ENCODE measurements at places on chromosomes 2 and 18.
A peak's percentile ranks its signal among the peaks of the same experiment; 100 is the strongest.

- no peak for DNase-seq
These were observed 34.4 kb downstream of the CYP27C1 start for GRCh38 chr2:127185705-127186104.

DNA sequence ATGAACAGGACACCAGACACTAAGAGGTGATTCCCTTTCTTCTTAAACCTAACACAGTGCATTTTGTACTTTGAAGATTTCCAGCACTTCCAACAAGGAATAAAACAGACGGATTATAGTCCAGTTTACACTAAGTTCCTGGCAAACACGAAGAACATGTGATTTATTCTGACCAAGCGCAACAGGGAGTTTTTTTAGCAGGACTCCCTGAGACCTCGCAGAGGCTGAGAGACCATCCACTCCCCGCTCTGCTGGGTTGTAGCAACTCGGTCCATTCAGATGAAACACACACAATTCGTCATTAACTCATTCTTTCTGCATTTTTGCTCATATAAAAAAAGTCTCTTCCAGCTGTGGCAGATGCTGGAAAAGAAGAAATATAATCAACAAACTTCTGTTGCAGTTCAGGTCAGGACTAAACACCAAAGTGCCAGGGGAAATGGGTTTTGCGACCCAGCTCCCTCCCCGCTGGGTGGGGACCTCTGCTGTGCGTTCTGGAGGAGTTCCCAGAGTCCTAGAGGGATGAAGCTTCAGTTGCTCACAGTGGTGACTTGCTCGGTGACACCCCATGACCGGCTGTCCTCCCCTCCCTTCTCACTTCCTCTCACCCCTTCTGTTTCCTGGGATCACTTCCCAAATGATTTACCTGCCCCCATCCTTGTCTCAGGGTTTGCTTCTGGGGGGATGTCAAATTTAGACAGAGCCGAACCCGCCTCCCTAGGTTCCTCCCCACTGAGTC is 52.5 kb downstream of the KCNF1 start:
- no peak for DNase-seq

GRCh38 chr2:9200633-9201015 is 6.0 kb upstream of the ASAP2 start:
- DNase-seq: no peak

DNA sequence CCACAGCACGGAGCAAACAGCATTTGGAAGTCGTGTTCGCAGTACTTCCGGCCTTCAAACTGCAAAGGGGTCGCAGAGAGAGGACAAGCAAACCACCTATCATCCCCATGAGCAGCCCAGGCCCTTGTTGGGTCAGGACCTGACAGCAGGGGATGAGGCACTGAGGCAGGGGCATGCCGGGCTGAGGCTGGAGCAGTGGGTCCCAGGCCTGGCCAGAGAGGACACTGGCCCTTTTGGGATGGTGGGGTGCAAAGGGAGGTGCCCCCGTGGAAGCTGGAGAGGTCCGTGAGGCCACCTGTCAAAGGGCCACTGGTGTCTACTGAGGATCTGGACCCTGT is 8.9 kb downstream of the GPR17 start:
- no peak for DNase-seq

DNA sequence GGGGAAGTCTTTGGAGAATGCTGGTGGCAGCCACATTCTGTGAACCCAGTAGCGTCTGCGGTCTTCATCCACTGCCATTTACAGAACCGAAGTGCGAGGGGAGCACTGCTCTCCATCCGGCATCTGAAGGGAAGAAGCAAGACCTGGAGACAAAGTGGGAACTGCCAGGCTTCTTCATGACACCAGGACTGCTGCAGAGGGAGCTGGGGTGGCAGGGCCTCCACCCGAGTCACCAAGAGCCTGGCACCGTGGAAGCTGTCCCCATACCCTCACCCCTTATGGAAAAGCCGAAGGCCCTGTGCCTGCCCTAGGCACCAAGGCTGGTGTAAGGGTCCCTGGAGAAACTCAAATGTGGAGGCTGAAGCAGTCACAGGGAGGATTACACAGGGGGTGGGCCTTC is 79.8 kb downstream of the CIB4 start:
- DNase-seq: no peak

GRCh38 chr18:63753676-63754075 is 21.5 kb upstream of the SERPINB7 start:
- no peak for DNase-seq

GRCh38 chr2:99876956-99877355 is 265.4 kb downstream of the AFF3 start:
- DNase-seq: no peak

DNA sequence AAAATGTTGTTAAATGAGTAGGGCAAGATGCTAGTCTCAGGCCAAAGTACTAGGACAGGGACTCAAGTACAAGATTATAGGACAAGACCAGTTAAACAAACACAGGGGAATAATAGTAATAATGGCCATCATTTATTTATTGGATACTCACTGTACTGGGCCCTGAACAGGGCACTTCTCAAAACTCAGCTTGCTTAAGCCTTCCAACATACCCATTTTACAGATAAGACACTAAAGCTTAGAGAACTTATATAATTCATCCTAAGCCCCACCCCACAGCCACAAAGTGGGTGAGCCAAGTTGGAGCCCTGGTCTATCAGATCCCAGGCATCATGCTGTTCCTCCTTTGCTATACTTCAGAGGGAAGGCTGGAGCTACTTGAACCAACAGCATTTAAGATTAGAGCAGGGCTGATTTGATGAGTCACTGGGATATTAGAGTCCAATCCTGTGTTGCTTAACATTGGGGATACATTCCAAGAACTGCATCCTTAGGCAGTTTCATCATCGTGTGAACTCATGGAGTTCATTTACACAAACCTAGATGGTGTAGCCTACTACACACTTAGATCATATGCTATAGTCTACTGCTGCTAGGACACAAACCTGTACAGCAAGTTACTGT is 153.6 kb downstream of the MTCL1 start:
- no peak for DNase-seq

- no peak for DNase-seq
These were observed 29.2 kb downstream of the SLC66A2 start for GRCh38 chr18:79921984-79922965.

DNA sequence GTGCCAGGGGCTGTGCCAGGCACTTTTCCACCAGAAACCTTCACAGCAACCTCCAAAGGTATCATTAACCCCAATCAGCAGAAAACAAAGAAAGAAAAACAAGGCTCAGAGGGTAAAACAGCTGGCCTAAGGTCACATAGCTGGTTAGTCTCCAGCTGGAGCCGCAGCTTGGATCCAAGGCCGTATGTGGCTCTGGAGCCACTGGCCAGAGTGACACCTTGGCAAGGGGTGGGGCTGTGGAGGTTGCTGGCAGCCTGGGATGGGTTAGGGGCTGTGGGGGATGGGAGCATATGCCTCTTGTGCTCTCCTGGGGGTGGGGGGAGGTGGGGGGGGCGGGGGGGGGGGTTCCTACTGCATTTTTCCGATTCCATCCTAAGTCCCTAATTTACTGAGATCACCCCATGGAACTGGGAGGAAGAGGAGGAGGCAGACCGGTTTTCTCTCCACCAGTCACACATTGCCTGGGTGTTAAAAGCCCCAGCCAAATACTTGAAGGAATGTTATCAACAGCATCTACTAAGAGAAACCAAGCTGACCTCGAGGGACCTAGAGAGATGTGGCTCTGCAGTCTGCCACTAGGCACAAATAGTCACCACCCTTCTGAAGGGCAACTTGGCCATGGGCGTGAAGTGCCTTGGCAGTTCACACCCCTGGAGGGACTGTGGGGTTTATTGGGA is 8.0 kb downstream of the HAAO start:
- DNase-seq: no peak

- DNase-seq: no peak
These were observed 93.9 kb downstream of the EVA1A start for GRCh38 chr2:75466708-75467311.

DNA sequence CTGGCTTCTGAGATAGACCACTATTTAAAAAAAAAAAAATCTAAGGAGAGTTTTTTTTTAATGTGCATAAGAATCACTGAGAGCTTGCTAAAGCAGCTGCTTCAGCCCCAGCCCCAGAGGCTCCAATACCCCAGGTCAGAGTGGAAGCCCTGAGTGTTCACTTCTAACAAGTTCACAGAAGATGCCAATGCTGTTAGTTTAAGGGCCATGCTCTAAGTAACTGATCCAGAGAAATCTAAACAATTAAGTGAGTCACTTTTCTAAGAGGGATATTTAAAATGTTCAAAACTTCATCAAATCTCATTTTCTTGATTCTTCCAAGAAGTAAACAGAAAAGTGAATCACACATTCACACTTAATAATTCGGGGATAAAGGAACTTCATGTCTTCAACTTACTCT is 126.4 kb upstream of the CD226 start:
- DNase-seq: no peak

DNA sequence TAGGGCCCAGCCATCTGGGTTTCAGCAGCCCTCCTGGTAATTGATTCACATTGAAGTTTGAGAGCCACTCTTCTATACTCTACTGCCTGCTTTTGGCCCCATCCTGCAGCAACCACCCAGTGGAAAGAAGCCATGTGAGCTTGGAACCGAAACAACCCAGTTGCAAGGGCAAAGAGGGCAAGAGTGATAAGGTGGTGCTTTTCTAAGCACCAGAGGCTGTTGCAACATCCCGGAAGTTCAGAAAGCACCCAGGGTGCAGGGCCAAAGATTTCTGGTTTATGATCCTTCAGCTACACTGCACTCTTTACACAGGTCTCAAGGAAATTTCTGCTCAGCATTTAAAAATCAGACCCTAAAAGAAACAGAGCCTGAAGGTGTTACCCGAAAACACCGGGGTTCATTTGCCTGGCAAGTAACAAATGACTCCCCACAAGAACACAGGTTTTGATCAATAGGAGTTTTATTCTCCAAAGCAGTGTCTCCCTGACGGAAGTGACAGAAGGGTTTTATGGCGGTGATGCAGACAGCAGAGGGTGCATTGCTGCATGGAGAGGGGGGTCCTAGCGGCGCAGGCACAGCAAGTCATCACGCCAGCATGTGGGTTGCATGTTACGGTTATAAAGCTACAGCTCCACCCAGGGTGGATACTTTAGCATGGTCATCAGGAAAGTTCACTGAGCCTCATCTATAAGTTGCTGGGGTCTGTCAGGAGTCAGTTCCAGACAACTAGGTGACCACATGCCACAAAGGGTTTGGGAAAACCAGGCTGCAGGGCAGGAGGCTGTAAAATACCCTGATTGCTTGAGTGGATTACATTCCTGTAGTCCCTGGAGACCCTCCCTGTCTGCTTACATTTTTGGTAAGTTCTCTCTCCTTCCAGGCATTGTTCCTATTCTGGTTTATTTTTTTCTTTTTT is 28.8 kb upstream of the TMEM37 start:
- DNase-seq: no peak

DNA sequence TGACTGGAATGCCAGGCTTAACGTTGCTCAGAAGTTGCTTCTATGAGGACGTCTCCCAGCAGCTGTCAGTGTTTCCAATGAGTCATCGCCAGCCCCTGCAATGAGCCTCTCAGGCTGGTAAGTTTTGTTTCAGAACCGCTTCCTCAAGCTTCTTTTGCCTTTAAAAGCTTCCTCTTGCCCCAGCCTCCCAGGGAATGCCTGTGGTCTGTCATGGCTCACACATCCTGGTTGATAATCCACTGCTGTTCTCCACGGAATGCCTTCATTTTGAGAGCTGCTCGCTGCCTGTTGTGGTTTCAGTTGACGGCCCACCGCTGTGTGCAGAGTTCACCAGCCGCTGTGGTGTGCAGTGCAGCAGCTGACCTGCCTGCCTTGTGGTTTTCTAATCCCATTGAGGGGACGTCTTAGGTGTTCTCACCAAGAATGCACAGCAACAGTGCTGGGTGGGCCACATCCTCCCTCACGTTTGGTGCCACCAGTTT is 96.4 kb downstream of the RTP5 start:
- DNase-seq: peak; percentile 38

GRCh38 chr2:165144315-165144714 is 59.5 kb downstream of the SCN3A start:
- DNase-seq: no peak

DNA sequence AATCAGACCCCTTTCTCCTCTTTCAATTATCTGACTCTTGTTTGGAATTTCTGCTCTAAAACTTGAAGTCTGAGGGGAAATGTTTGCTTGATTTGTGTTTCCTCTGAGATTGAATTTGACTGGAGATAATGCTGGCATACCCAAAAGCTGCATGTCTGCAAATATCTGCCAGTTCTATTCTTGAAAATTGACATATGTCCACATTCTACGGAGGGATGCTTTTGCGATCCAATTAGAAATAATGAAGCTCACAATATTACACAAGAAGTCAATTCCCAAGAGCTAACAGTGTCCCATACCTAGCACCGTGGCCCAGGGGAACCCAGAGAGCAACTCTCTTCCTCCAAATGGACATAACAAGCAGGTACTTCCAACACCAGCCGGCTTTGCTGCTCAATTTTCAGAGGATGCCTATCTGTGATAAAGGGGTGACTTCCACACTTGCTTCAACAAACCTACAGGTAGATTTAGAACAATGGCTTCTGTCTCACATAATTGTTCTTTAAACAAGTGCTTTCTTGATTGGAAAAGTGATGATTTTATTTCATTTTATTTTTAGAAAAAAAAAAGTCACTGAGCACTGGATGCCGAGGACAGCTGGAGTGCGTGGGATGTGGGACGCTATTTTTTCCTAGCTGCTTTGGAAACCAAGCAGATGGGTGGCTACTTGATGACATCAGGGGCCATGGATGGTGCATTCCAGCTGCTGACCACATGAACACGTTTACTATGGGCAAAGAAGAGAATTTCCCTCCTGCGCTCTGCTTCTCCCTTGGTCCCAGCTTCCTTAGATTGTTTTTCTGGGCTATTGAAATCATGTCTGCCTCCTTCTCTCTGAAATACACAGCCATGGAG is 488.9 kb downstream of the RNF144A start:
- no peak for DNase-seq

GRCh38 chr2:141767691-141768090 is 363.1 kb downstream of the LRP1B start:
- no peak for DNase-seq

GRCh38 chr2:130787841-130788240 is 32.5 kb downstream of the AMER3 start:
- DNase-seq: no peak

DNA sequence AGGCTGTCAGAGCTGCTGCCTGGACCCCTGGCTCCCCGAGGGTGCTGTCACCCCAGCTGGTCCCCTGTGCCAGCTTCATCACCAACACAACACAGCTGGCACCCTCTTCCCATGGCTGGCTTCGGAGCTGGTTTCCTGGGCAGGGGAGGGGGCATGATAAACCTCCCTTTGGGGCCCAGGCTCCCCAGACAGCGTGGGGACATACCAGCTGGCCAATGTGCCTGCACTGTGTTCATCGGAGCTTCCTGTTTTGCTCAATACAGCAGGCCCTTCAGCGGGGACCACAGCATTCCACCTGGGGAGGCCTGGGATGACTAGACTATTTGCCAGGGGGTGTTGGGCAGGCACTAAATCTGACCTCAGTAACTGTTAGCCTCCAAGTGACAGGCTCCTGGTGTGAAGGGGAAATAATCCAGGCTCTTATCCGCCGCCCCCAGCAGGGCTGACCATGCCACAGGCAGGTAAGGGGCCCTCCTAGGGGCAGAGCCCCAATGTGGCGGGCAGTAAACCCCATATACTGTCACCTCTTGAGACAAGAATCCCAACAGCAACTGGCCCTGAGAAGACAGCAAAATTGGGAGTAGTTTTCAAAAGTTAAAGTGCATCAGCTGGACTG is 44.6 kb downstream of the EMX1 start:
- DNase-seq: no peak

- DNase-seq: no peak
These were observed 12.0 kb downstream of the HNMT start for GRCh38 chr2:137976274-137976673.

GRCh38 chr2:136980303-136980702 is 215.0 kb downstream of the THSD7B start:
- DNase-seq: no peak
